Pancreas (tissue), 10 donors: ENCODE measurements at places on chromosomes 6 and 20. TPM values are rescaled to one million over a fixed set of nuclear protein-coding genes. Genes with fewer than 3 reads are reported as not detected.

DNA sequence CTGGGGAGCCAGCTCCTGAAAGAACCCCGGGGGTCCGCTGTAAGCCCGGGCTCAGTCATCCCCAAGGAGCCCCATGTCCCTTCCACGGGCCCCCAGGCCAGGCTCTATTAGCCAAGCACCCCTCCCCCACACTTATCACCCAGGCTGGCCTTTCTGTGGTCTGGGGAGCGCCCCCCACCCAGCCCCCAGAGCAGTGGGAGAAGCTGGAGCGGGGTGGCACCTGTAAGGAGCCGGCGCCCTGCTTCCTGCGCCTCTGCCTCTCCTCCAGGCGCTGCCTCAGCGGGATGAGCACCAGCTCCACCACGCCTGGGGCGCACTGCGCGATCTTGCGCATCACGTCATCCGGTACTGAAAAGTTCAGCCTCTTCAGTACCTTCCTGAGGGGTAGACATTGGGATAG, 2.3 kb downstream of the SPEF1 start:
- DNase-seq, result no peak
- H3K27me3 ChIP-seq, result no peaks in the 10 kb centered on the region
- H3K4me3 ChIP-seq, result no peak overlapping the region
- no peak overlapping the region for H3K27ac ChIP-seq
- peaks cover under 1% of the 10 kb centered on the region for H3K4me1 ChIP-seq

DNA sequence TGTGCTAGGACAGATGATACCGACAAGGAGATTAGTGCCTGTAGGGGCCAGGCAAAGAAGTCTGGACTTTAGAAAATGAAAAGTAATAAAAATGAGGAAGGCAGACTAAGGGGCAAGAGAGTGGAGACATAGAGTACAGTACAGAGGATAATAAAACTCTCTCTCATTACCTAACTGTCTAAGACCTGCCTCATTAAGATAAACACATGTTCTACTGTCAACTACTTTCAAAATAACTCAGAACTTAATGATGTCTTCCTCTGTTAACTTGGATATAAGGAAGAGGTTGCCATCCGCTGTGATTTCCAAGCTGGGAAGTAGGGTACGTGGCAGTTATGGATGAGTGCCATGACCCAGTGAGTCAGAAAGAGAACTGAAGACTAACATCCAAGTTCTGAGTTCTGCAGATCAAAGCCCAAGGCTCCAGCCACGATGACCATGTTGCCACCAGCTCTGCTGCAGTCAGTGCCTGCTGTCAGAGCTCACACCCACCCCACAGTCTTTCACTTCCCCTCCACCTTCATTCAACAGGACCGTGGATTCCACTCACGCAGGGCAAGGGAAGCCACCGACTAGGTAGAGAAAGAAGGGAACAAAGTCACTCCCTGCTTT, 81.8 kb downstream of the KIF16B start:
- H3K4me3 ChIP-seq, result no peak overlapping the region
- no peaks in the 10 kb centered on the region for H3K27me3 ChIP-seq
- DNase-seq, result no peak
- peaks cover 3% of the 10 kb centered on the region for H3K36me3 ChIP-seq

TNFRSF21 gene
- 9.9 TPM for total RNA-seq

SPATA25 gene
- 1.3 TPM for total RNA-seq

GRCh38 chr6:14108571-14109410, 8.8 kb upstream of the CD83 start:
- no peaks in the 10 kb centered on the region for H3K4me1 ChIP-seq
- DNase-seq, result no peak
- H3K36me3 ChIP-seq, result no peaks in the 10 kb centered on the region
- no peak overlapping the region for H3K4me3 ChIP-seq

DNA sequence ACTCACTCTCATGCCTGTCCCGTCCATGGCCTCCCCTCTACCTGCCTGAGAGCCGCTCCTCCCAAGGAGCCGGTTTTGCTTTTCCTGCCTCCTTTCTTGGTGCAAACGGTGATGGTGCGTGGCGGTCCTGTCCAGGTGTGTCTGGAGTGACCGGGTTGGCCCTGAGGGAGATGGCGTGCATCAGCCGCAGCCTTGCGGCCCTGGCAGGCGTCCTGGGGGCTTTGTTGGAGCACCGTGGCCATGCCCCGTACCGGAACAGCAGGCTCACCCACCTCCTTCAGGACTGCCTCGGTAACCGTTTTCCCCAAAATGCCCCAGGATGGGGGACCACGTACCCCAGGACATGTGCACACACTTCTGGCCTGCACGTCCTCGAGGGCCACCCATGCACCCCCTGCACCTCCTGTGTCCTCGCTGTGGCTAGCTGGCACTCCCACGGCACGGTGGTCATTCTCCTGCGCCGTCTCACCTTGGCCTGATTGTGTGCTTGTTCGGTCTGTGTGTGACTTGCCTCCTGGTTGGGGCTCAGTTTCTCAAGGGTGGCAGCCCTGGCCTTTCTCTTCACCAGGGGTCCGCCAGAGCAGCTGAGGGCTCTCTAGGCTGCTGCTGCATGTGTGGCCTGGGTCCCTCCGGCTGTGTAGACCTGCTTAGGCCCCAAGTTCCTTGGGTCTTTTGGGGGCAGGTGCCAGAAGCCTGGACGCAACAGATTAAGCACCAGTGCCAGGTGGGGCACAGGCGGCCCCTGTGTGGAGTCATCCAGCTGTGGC, 36.4 kb downstream of the FRMD1 start:
- H3K4me3 ChIP-seq, result no peak overlapping the region
- no peaks in the 10 kb centered on the region for H3K36me3 ChIP-seq
- H3K4me1 ChIP-seq, result no peaks in the 10 kb centered on the region
- DNase-seq, result no peak
- no peaks in the 10 kb centered on the region for H3K27me3 ChIP-seq

- H3K27me3 ChIP-seq, result no peaks in the 10 kb centered on the region
- H3K4me1 ChIP-seq, result no peaks in the 10 kb centered on the region
- no peaks in the 10 kb centered on the region for H3K36me3 ChIP-seq
- no peak overlapping the region for H3K27ac ChIP-seq
- DNase-seq, result no peak
- H3K4me3 ChIP-seq, result no peak overlapping the region
Measured at GRCh38 chr6:126620719-126621118, 280.8 kb downstream of the CENPW start.

DNA sequence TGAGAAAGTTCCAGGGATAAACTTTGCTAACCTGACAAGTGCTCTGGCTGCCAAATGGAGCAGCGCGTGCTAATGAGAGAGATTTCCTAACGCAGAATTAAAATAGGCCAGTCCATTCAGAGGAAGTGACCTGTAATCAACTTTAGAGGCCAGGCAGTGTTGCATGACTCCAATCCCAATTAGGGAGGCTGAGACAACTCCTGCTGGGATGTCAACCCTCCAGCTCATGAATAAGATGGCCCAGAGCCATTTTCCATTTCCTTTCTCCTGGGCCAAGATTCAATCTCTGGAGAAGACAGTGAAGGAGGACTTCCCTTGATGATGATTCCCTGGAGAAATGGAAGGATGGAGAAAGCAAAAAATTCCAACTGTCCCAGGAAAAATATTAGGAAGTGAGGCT, 241.5 kb upstream of the RNF24 start:
- no peak overlapping the region for H3K4me3 ChIP-seq
- H3K27me3 ChIP-seq, result no peaks in the 10 kb centered on the region

ACTL10 gene
- total RNA-seq, result 2.7 TPM

DNA sequence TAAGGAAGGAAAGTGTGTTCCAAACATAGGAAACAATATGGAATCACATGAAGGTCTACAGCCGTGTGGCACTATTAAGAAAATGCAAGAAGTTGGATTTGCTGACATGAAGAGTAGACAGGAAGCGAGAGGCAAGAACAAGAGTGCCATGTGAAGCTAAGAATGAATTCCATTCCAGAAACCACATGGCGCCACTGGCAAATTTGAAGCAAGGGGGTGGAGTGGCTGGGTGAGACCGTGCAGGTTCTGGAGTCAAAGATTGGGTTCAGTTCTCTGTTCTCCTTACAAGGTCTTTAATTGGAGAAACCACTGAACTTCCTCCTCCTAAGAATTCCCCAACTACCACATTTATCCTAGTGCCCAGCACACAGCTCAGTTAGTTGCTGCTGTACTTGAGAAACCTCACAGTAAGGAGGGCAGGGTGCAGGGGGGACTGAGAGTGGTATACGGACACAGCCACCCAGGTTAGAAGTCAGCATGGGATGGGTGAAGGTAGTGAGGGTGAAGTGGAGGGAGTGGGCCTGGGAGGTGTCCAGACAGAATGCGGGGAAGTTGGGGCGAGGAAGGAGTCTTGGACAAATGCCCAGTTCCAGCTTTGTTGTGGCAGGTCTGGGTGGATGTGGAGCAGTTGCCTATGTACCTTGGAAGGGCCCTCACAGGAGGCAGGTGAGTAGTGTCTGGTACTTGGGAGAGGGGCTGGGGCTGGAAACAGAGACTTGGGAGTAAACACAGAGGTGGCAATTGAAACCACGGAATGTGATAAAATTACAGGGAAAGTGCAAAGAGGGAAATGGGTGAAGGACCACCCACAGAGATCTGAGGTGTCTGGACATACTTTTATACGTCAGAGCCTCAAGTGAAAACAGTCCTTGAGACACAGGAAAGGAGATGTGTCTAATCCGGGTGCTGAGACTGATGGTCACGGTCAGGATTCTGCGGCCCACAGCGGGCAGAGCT, 14.3 kb downstream of the LYRM4 start:
- H3K27me3 ChIP-seq, result no peaks in the 10 kb centered on the region
- H3K27ac ChIP-seq, result no peak overlapping the region
- DNase-seq, result no peak
- no peaks in the 10 kb centered on the region for H3K36me3 ChIP-seq

- H3K27ac ChIP-seq, result no peak overlapping the region
- H3K4me3 ChIP-seq, result no peak overlapping the region
- H3K36me3 ChIP-seq, result no peaks in the 10 kb centered on the region
- no peaks in the 10 kb centered on the region for H3K4me1 ChIP-seq
- H3K27me3 ChIP-seq, result no peaks in the 10 kb centered on the region
Measured at GRCh38 chr20:52998268-52998667, 26.1 kb downstream of the TSHZ2 start.

DNA sequence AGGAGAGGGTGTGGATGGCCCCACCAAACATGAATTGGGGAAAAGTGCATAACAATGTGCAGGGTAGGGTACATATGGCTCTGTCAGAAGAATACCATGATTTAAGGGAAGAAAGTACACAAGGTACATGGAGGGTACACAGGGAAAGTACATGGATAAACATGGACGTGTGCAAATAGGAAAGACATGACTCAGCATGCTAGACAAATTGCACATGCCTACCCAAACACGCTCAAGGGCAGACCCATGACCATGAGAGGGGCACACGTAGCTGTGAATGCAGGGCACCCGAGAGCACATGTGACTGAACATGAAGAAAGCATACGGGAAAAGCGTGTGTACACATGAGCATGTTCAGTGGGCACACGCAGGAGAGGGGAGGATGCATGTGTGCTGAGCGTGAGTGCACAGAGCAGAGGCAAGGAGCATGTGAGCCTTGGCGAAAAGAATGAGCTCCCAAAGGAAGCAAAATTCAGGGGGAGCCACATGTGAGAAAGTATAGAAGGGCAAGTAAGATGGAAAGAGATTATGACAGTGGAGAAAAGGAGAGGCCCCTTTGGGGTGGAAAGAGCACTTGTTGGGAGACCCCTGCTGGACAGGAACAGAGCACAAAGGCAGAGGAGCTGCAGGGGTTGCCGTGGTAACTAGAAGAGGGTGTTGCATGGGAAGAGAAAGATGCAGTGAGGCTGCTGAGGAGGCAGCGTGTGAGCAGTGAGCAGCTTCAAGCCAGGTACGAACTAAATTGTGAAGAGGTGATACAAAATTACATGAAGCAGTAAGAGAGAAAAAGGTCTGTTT, 17.8 kb downstream of the OR2H2 start:
- H3K4me1 ChIP-seq, result no peaks in the 10 kb centered on the region
- DNase-seq, result no peak
- no peaks in the 10 kb centered on the region for H3K36me3 ChIP-seq
- H3K27ac ChIP-seq, result no peak overlapping the region
- H3K27me3 ChIP-seq, result no peaks in the 10 kb centered on the region

RNF182 gene
- total RNA-seq, result 0.46 TPM
